ENCODE measurements at places on chromosomes 7 and 10.
A peak's percentile ranks its signal among the peaks of the same experiment; 100 is the strongest.

- peak; percentile 69 for DNase-seq
These were observed at the start of gene ASB13 for GRCh38 chr10:5666008-5666840. TSS of gene ASB13 (minus strand) at chr10:5666595. CDS start at chr10:5666551, 44 bp downstream.

GRCh38 chr7:155277385-155277994 is 20.2 kb upstream of the INSIG1 start:
- DNase-seq = no peak

- DNase-seq = no peak
These were observed 22.9 kb upstream of the CAMK2B start for GRCh38 chr7:44348300-44348699.

- DNase-seq = no peak
These were observed 31.7 kb upstream of the C7orf33 start for GRCh38 chr7:148558914-148559313.

GRCh38 chr10:75083972-75084833 is 27.3 kb upstream of the SAMD8 start:
- DNase-seq = no peak

DNA sequence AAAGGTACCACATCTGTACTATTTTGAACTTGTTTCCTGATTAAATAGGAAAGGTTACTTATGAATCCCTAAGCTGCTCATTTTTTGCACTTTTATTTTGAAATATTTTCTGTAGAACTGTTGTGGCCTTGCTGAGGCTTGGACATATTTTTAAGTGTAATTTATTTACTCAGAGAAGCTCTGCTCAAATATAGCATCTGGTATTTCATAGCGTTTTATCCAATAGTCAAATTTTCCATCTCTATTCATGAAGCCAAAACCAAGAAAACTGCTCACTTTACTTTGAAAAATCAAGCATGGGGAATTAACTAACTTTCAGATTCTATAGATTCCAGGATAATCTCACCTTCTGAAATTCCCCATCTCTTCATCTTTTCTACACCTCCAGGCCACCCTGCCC is 6.6 kb upstream of the FAM3C start:
- DNase-seq = no peak

DNA sequence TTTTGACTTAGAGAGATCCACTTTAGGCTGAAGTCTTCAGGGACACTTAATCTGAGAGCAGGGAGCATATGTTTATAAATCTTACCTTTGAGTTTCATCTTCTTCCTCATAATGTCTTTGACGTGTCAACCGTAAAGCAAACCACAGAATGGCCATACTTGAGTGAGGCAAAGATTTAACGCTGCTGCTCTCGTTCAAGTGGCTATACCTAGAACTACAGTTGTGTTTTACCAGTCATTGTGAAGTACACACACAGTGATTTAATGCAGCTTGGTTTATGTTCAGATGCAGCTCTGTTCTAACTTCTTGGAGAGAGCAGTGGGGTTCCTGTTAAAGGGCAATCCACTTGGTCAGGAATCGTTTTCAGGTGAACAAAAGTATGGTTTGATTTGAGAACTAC is 39.9 kb upstream of the GOT1 start:
- DNase-seq = no peak

DNA sequence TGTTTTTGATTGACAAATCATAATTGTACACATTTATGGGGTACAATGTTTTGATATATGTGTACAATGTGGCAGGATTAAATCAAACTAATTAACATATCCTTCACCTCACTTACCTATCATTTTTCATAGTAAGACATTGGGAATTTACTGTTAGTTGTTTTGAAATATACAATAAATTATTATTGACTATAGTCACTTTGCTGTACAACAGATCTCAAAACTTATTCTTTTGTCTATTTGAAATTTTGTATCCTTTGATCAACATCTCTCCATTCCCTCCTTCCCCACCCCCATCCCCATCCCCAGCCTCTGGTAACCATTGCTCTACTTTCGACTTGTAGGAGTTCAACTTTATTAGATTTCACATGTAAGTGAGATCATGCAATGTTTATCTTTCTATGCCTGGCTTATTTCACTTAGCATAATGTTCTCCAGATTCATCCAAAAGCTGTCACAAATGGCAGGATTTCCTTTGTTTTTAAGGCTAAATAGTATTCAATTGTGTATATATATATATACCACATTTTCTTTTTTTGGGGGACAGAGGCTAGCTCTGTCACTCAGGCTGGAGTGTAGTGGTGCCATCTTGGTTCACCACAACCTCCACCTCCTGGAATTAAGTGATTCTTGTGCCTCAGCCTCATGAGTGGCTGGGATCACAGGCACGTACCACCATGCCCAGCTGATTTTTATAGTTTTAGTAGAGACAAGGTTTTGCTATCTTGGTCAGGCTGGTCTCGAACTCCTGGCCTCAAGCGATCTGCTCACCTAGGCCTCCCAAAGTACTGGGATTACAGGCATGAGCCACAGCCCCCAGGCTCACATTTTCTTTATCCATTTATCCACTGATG is 23.3 kb upstream of the SLC26A5 start:
- DNase-seq = no peak

DNA sequence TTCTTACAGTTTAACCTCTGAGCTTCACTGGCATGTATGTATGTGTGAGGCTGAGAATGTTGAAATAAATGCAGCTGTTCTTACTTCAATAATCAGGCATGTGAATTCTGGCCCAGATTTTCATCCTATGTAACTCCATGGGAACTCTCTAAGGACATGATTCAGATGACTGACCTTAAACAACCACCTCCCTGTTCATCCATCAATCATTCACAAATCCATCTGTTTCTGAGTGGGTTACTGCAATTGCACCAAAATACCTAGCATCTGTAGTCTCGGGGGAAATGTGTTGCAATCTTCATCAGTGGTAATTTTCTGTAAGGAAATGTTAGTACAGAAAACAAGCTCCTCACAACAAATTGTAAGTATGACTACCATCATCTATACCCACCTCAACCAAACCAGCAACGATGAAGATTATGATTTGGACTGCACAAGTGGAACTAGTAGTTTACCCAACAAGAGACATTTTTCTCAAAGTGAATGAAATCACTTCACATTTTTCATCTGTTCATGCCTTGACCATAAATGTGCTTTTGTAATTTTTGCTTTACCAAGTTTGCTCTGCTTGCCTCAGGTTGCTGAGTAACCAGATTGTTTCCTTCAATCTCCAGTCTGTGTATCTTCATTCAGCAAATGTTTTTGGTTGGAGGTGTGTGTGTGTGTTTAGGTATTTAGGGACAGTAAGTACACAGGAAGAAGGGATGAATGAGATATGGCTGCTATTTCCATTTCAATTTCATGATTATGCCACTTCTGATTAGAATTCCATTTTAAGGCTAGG is 65.7 kb upstream of the FZD8 start:
- no peak for DNase-seq
